ENCODE measurements at places on chromosomes 5 and 9.

- DNase-seq, result no peak
These were observed 3.8 kb downstream of the CREB3 start for GRCh38 chr9:35736201-35736633.

GRCh38 chr9:100372648-100373047 lies 19.9 kb upstream of the TEX10 start:
- no peak for DNase-seq

- DNase-seq, result no peak
These were observed 65.6 kb upstream of the FRRS1L start for GRCh38 chr9:109232449-109233237.

- DNase-seq, result no peak
These were observed 22.8 kb upstream of the FCN1 start for GRCh38 chr9:134940236-134941208.

- no peak for DNase-seq
These were observed 52.5 kb downstream of the ECPAS start for GRCh38 chr9:111431684-111432083.

GRCh38 chr5:64312491-64312890 lies 146.8 kb downstream of the RNF180 start:
- no peak for DNase-seq

GRCh38 chr5:142128675-142129208 lies 20.2 kb downstream of the NDFIP1 start:
- DNase-seq, result no peak

DNA sequence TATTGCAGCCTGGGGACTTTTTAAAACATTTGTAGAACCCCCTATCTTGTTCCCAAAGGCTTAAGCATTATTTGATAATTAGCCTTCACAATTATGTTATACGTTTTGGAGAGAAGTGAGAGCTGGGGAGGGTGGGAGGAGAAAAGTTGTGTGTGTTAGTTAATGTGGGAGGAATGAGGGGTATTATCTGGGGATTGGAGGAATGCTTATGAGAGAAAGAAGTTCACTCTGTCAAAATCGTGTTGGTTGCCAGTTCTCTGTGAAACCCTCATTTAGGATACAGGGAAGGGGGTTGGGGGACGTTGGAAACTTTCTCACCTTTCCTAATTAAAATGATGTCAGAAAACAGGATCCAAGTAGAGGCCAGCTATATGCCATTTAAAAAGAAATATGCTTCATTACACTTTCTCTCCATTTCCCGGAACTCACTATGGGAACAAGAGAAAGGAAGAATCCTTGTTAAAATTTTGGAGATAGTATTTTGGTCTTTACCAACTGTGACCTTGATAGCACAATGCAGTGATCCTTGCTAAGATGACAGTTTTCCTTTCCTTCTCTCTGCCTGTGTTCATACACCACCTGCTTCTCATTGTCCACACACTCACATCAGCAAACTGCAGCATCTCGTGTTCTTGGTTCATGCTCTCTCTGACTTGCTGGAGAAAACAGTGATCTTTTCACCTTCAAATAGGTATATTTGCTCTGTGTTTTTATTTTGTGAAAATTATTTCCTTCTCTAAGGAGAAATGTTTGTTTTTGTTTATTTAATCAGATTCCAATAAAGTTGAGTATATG lies 336.7 kb upstream of the CLINT1 start:
- no peak for DNase-seq

DNA sequence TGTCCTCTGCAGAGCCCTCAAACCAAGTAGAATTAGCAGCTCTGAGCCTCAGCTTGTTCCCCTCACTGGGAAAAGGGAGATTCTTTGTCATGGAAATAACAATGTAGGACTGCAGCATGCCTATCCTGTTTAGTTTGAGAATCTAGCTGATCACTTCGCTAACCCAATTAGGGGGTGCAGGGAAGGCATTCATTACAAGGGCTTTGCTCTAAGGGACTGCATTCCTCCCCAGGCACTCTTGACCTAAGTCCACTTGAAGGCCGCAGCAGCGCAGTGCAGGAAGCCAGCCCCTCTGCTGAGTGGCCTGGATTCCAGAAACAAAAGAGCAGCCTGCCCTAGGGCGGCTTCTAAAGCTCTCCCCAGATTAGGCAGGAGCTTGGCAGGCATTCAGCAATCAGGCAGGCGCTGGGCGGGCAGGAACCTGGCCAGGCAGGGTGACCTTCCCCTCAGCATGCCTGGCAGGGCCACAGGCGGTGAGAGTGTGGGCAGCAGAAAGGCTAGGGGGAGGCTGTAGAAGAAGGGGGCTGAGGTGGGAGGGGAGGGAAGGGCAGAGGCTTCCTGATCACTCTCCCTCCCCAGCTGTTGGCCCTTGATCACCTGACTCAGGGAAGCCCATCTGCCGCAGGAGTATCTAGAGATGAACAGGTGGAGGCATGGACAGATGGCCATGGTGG lies 24.8 kb downstream of the CCNJL start:
- no peak for DNase-seq

GRCh38 chr9:21555911-21556310 lies 73.8 kb upstream of the IFNE start:
- DNase-seq, result no peak

DNA sequence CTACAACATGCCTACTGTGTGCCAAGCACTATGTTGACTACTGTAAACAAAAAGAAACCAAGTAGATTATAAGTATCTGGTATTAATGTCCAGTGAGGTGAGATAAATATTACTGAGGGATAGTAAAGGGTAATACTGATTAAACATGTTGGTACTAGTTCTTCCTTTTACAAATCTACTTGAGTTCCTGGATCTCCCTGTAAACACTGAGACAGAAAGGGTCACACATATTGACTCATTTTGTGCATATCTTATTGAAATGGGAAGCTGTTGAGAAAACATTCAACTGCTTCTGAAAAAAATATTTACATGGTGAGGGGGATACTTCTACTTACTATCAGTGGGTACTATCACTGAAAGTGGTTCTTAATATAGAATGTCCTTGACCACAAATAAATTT lies 24.3 kb downstream of the EFNA5 start:
- no peak for DNase-seq

- DNase-seq, result no peak
These were observed 54.4 kb upstream of the JMY start for GRCh38 chr5:79181419-79182022.

DNA sequence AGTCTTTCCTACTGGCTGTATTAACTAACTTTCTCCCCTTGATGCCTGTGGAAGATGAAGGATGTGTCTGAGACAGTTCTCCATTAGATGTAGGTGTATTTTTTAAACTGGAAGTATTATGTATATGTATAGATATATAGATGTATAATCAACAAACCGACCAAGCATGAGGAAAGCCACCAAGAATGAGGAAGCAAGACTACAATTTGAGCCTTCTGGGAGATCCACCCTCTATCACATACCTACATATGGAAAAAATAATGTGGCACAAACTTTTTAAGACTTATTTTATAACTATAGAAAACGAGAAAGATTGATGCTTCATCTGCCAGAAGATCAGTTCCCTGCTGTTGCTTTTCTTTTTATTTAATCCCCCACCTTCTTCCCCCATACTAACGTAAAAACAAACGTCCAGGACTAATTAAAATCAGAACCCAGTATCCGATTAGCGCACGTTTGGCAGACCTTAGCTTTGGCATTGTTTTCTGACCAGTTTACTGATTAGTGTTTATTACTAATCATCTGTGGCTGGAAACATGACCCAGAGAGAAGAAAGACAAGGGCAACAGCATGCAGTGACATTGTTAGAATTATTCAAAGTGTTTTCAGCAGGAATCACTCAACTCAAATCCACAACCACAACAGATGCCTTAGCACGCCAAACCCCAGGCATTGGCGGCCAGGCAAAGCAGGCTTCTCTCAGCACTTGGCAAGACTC lies 490.2 kb downstream of the EBF1 start:
- DNase-seq, result no peak

DNA sequence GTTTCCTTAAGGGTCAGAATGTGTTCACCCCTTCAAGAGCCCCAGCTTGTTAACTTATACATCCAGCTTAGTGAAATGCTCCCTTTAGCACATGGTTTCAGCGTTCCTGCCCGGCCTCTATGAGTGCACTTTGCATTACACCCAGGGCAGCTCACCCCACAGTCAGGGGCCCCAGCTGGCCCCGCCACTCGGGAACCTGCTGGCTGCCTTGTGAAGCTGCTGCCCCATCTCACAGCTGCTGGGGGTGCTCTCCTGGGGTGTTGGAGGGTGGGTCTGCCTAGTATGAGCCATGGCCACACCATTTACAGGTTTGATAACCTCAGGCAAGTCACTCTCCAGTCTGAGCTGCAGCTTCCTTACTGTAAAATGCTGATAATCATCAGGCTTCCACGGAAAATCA lies 32.2 kb downstream of the HRH2 start:
- DNase-seq, result no peak

DNA sequence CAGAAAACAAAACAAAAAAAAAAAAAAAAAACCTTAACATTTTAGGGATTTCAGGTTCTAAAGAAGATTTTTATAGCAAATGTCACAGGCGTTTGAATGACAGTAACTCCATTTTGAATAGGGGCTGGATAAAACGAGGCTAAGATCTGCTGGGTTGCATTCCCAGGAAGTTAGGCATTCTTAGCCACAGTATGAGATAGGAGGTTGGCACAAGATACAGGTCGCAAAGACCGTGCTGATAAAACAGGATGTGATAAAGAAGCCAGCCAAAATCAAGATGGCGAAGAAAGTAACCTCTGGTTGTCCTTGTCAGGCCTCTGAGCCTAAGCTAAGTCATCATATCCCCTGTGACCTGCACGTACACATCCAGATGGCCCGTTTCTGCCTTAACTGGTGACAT lies 425.6 kb upstream of the PTPRD start:
- DNase-seq, result no peak

DNA sequence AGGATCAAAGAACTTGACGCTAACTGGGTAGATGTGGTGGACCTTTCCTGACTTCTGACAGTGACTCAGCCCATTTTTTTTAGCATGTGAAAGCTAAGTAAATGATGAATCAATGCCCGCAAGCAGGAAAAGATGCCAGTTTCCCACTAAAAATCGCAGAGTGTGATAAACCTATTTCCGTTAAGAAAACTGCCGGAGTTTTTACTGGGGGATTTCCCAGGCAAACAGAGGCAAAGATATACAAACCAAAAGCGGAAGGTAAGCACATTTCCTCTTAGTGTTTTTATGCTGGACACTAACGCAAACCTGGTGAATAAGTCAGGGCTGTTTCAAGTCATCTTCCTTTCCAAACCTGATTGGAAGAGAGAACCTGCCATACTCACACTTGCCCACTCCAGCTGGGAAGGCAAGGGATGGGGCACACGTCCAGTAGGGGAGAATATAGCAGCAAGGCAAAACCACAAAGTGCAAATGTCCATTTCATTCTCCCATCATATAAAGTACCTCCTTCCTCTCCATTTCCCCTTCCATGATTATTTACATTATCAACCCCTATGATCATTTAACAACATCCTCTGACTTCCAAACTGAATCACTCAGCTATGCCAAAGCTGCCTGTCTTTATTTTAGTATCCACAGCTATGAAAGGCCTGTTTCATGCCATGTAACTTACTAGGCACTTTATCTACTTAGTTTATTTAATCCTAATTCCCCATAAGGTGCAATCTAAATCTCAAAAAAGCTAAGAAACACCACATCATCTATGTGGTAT lies 349.7 kb upstream of the RFX3 start:
- no peak for DNase-seq

- DNase-seq, result no peak
These were observed 61.6 kb downstream of the CSNK1A1 start for GRCh38 chr5:149489605-149490037.

- no peak for DNase-seq
These were observed 57.9 kb upstream of the IER5L start for GRCh38 chr9:129235931-129236331.

GRCh38 chr9:73173557-73174329 lies 22.1 kb downstream of the ANXA1 start:
- no peak for DNase-seq

- DNase-seq, result no peak
These were observed 428.6 kb downstream of the PSAT1 start for GRCh38 chr9:78725503-78725902.

DNA sequence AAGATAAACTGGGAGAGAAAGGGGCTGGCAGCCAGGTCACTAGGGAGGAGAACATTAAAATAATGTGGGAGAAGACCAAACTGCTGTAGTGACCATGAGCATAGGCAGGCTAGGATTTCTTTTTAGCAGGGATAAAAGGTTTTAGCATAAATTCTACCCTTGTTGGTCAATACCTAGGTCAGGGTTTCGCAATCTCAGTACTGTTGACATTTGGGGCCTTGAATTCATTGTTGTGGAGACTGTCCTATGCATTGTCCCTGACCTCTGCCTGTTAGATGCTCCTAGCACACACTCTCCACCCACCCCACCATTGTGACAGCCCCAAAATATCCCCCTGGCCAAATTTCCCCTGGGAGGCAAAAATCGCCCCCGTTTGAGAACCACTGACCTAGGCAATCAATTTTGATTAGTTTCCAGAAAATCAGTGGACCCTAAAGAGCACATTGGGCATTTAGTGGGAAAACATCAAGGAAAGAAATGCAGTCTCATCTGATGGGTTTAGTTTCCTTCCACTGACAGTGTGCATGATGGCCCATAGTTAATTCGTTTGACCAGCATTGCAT lies 181.4 kb downstream of the NTRK2 start:
- DNase-seq, result no peak

- no peak for DNase-seq
These were observed 73.5 kb downstream of the LNPEP start for GRCh38 chr5:97009212-97009898.

GRCh38 chr9:92986176-92987119 lies 39.1 kb downstream of the FGD3 start:
- DNase-seq, result no peak

- DNase-seq, result no peak
These were observed 14.8 kb downstream of the AKNA start for GRCh38 chr9:114372921-114373448.

GRCh38 chr5:123966781-123967180 lies 454.8 kb downstream of the CSNK1G3 start:
- DNase-seq, result no peak
